ENCODE measurements at places on chromosomes 2 and 18.

- DNase-seq, result no peak
Observed at GRCh38 chr2:202112041-202112440, 39.0 kb downstream of the KIAA2012 start.

DNA sequence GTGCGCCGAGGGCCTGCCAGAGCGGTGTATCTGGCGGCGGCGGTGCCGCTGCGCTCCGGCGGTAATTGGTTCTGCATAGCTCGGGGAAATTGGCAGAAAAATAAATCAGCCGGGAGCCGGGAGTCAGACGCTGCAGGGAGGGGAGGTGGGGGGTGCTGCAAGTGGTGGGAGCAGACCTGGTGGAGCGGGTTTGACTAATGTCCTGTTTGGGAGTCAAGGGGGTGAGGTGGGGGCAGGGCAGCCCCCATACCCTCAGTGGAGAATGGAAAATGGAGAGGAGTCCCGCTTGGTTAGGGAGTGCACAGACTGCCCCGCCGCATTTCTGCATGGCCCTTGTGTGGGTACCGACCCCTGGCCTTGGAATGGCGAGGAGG is 107.3 kb downstream of the DYSF start:
- no peak for DNase-seq

- no peak for DNase-seq
Observed at GRCh38 chr2:192885569-192886160, 690.9 kb upstream of the TMEFF2 start.

DNA sequence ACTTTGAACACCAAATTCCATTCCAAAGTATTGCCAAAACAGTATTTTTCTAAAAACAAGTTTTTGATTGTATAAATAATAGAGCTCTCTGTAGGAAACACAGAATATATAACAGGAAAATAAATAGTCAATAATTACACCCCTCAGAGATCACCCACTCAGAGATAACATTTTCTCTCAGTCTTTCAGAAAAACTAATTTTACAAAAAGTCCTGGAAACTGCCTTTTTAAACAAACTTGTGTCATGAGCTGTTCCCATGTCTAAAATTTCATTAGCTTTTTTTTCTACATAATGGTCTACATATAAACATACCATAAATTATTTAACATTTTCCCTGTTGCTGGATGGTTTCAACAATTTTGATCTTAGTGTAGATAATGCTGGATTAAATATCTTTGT is 1.2 kb upstream of the WDSUB1 start:
- DNase-seq, result no peak

DNA sequence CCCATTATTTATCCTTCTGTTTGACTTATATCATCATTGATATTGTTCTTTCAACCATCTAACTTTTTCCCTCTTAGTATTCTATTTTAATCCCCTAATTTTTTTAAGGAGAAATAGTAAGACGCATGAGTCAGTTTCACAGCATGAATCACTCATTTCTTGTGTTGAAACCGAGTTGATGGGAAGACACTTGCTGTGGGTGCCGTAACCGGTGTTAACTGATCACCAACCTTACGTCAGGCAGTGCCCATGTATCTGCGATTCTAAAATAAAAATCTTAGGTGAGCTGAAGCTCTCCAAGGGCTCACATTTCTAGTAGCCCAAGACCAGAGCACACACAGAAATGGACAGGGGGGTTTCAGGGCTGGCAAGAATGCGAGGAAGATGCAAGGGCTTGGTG is 348.1 kb downstream of the GALR1 start:
- no peak for DNase-seq

DNA sequence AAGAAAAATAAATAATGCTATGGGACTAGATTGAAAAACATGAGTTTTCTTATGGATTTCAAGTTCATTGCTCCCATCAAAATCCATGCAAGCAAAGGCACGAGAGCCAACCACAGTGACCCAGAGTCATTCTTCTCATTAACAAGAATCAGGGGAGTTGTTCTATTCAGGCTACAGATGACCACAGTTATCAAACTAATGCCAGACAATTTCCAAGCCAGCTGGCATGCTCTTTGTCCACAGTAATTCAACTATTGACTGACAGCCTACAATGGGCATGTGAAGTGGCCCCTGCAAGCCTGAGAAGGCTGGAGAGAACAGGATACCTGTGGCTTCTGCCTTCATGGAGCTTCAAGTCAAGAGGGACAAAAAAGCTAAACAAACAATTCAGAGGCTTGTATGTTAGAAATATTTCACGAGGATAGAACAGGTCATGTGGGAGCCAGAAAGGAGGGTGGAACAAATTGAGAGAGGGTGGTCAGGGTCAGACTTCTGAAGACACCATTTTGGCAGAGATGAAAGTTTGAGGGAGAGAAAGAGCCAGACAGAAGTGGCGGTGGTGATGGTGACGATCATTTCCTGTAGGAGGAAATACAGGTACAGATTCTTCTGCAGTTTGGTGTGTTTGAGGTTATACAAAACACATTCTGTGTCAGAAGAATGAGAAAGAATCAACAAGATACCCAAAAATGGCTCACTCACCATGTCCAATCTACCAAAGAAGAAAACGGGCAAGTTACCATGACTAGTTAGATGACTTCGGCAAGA is 732.4 kb downstream of the RNF144A start:
- DNase-seq, result no peak

GRCh38 chr2:239630618-239631286 is 229.9 kb upstream of the HDAC4 start:
- DNase-seq, result peak; percentile 98

GRCh38 chr2:7508296-7508943 is 591.2 kb downstream of the RNF144A start:
- peak; percentile 39 for DNase-seq

- no peak for DNase-seq
Observed at GRCh38 chr2:47219970-47220369, 64.9 kb upstream of the STPG4 start.

DNA sequence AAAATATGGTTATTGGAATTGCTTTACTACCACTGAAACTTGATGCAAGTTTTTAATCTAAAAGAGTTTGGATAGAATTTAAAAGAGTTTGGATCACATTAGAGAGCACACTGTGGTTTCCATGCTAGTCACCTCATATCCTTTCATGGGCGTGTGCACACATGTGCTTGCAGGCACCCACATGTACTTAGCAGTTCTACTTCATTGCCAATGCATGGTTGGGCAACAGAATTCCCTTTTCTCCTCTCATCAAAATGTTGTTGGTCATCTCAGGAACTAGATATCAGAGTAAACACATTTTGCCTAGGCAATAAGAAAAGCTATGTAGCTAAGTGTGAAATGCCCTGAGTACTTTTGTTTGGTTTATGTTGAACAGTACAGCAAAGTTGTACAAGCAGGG is 254.1 kb upstream of the RASGRP3 start:
- DNase-seq, result no peak

GRCh38 chr2:11337909-11338308 is 6.5 kb downstream of the ROCK2 start:
- no peak for DNase-seq

- peak; percentile 31 for DNase-seq
Observed at GRCh38 chr2:197628043-197628500, 47.3 kb downstream of the RFTN2 start.

GRCh38 chr18:45626330-45627203 is 11.3 kb downstream of the SLC14A2 start:
- peak; percentile 61 for DNase-seq

- no peak for DNase-seq
Observed at GRCh38 chr2:212935752-212936151, 215.7 kb downstream of the IKZF2 start.

- DNase-seq, result peak; percentile 31
Observed at GRCh38 chr2:59025157-59025757, 784.1 kb upstream of the FANCL start.

GRCh38 chr18:10839421-10839820 is 309.9 kb downstream of the PIEZO2 start:
- DNase-seq, result no peak

DNA sequence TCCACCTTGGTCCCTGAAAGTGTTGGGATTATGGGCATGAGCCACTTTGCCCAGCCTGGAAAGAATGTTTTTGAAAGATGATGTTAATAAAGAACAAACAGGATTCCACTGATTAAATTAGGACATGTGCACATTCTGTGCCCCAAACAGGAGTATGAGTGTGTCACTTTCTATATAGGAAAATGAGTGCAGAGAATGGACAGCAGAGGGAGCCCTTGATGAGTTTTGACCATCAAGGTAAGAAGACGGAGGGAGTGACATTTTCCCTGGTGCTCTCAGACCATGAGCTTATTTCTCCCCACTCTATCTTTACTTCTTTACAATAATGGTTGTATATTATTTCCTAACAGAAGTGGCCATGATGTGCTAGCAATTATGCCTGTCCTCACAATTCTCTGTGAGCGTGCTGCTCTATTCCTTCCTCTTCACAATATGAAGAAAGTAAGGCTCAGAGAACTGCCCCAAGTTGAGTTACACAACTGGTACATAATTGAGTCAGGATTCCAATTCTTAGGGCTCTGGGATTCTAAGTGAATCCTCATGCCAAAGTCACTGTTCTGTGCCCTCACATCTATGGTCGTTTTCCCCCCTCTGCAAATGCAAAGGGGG is 20.6 kb downstream of the RPL37A start:
- peak; percentile 81 for DNase-seq

DNA sequence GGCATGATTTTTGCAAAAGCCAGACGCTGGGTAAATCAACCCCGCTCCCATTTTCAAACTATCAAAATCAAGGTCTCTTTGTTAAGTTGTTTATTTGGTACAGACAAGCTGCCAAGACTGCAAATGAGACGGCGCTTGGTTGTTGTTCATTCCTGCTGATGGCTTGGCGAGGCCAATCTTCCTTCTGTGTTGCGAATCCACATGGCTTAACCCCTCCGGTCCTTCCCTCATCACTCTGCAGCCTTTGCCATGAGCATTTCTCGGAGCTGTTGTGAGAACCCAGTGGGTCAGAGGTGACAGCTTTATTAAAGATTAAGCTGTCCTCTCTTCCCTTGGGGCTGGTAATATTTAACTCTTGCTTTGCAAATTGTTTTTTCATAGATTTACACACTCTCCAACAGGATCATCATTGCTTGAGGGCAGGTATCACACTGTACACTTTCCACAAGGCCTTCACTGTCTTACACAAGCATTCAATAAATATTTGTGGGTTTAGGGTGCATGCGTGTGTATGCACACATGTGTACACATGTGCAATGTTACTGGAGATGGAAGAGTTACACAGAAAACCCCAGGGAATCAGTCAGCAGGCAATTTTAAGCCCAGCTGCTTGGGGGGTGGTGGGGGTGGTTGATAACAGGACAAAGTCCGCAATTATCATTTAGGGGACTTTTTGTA is 27.8 kb upstream of the KCNF1 start:
- no peak for DNase-seq

GRCh38 chr18:3356614-3357013 is 93.4 kb upstream of the TGIF1 start:
- DNase-seq, result no peak

DNA sequence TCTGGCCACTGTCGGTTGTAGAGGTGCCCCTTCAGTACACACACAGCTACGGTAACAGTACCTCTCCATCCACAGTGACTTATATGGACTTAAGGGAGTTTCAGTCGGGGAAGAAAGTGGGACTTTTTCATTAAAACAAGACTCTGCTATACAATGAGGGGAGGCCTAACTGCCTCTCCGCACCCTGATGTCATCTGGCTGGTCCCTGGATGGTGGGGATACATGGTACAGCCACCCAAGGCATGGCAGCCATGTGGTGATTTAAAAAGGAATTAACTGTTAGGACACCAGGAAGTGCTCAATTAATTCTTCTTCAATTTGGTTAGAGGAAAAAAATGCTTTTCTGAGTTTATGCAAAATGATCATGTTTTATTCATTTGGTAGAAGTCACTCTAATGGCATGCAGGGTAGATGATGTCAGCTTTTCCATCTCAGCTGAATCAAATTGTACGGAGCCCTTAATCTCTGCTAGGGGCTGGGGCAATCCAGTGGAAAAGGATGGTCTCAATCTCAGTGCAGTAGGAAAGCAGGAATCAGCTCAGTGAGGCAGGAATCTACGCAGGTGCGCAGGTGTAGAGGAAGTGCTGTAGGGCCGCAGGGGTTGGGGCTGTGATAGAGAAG is 243.9 kb downstream of the PRKCE start:
- peak; percentile 70 for DNase-seq

GRCh38 chr2:45813003-45813941 is 161.8 kb downstream of the PRKCE start:
- DNase-seq, result no peak

- DNase-seq, result no peak
Observed at GRCh38 chr2:229749779-229750178, 35.4 kb upstream of the DNER start.

- DNase-seq, result peak; percentile 15
Observed at GRCh38 chr2:196801674-196802261, 2.3 kb upstream of the GTF3C3 start.

DNA sequence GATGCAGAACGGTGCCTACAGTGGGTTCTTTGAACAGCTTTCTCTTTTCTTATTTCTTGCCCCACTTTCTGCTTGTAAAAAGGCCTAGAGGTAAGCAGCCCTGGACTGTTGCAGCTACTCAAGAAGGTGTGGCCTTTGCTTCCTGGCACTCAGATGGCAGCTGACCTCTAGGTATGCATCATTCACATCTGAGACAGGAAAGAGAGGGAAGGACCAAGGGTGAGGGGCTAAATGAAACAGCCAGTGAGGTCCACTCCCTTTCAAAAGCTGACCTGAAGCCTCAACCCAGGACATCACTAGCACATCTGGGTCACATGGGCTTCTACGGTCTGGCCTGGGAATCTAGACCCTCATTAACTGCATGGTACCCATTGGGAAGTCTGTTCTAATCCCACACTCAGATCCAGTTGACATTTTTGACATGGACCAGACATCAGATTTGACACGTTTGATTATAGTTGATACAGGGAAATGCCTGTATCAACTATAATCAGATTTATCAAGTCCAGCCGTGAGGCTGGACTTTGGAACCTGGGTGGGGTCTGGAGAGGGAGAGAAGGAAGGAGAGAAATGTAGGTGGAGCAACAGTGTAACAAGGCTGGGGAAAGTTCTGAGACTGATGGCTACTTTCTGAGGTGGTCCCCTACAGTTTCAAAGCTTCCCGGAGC is 60.2 kb downstream of the E2F6 start:
- DNase-seq, result no peak

DNA sequence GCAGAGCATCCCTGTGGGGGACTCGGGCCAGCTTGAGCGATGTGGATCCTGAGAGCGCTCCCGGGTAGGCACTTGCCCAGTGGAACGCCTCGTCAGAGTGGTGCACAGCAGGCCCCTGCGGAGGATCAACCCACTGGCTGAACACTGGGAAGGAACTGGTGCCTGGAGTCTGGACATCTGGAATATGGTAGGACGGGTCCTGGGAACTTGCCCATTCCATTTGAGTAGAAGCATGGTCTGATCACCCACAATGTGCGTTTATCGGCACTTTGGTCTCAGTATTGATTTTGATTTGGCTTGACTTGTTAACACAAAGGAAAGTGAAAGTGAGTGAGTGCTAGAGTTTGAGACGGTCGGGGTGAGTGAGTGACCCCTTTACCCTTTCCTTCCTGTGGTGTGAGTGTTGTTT is 1336.2 kb upstream of the CHAC2 start:
- no peak for DNase-seq

DNA sequence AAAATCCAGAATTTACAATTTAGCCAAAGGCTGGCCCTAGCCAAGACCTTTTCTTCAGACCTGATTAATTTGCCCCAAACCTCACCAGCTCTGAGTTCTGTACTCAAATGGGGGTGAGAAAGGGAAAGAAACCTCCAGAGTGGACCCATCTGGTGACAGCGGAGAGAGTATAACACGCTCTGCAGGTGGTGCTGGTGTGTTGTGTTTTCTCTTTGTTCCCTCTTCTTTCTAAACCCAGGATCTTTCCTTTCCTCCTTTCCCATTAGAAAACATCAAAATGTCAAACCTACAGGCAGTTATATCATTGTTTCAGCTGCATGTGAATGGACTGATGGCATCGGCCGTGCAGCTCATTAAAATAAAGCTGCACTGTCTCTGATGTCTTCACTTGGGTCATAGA is 253.2 kb upstream of the SP5 start:
- no peak for DNase-seq

Measured in AG10803 (cell line).